ENCODE measurements at places on chromosomes 3 and 15.

- DNase-seq, result no peak
These were observed 88.5 kb upstream of the MNS1 start for GRCh38 chr15:56553486-56553885.

DNA sequence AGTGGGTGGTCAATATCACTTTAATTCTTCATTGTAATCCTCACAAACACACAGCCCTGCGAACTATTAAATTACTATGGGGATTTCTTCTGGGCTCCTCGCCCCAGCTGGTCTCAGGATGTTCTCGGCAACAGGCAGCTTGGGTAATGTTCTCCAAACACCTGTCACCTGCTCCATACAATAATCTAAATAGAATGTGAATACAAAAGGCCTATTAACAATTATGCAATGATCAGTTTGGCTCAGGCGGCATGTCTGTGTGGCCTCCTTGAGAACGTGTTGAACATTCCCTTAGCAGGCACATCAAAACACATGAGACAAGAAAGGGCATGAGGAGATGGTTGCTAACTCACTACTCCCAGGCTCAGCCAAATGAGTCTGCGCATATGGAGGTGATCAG lies 158.6 kb upstream of the KBTBD8 start:
- no peak for DNase-seq

- DNase-seq, result peak; percentile 42
These were observed 656 bp downstream of the CD47 start for GRCh38 chr3:108090049-108090700.

DNA sequence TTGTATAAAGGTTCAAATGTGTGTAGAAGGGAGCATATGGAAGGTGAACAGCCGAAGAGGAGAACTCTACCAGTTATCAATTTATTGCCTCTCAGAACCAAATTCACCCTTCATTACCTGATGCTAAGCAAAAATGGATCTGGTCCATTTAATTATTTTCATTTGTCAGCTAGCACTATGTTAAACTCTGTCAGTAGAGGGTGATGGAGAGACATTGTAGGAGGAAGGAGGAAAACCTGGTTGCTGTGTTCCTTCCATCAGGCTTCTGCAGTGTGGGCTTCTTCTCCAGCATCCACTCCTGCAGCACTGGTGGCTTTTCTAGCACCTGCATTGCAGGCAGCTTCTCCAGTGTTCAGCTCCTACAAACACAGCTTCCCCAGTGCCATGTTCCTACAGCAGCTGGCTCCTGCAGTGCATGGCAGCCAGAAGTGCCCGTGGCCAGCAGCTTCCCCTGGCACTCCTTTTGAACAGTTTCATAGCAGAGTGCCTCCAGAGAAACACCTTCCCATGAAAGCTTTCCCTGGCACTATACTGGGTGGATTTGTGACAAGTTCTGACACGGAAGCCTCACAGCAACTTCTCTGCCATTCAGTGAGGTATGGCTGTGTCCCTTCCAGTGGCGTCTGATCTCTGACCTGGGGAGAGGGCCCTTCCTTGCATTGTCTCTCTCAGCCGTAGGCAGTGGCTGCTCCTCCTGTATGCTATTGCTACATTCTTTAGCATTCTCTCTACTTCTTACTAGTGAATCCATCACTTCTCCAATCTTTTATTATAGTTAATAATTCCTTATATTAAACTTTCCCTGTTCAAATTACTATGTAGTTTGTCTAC lies 14.6 kb upstream of the IL17RD start:
- DNase-seq, result no peak

- DNase-seq, result no peak
These were observed 24.6 kb upstream of the GRIP2 start for GRCh38 chr3:14564741-14565140.

- no peak for DNase-seq
These were observed 39.4 kb downstream of the MOBP start for GRCh38 chr3:39506863-39507262.

DNA sequence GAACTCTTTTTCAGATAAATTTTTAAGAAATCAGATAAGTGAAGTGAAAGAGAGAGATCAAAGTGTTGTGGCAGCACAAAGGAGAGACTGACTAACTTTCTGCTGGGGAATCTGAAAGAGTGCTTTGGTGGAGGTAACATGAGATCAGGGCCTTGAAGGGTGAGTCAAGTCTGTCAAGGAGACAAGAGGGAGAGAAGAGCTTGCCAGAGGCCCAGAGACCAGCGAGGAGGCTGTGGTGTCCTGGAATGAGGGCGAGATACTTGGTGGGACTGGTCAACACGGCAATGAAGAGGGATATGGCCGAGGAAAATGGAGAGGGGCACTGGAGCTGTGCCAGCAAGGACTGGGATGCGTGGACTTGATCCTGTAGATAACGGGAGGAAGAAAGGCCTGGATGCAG lies 4.6 kb downstream of the TADA3 start:
- no peak for DNase-seq

- no peak for DNase-seq
These were observed 594.9 kb downstream of the NLGN1 start for GRCh38 chr3:173992416-173992815.

DNA sequence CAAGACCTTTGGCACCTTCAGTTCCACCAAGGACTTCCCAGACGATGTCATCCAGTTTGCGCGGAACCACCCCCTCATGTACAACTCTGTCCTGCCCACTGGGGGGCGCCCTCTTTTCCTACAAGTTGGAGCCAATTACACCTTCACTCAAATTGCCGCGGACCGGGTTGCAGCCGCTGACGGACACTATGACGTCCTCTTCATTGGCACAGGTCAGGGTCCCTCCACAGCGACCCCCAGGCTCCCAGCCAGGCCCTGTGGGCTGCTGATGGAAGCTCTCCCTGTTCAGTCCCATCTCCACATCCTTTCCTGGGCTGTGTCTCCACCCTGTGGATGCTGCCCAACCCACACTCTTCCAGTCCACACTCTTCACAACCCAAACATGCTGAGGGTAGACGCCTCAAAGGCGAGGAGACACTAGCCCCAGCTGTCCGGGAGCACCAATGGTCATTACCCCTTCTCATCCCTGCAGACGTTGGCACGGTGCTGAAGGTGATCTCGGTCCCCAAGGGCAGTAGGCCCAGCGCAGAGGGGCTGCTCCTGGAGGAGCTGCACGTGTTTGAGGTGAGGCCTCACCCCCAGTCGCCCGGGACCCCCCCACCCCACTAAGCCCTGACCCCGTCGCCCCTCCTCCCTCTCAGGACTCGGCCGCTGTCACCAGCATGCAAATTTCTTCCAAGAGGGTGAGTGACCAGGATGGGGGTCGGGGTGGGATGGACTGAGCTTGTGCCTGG lies 4.3 kb upstream of the LSMEM2 start:
- DNase-seq, result peak; percentile 69

GRCh38 chr3:23497156-23497555 lies 294.0 kb downstream of the UBE2E2 start:
- DNase-seq, result no peak

DNA sequence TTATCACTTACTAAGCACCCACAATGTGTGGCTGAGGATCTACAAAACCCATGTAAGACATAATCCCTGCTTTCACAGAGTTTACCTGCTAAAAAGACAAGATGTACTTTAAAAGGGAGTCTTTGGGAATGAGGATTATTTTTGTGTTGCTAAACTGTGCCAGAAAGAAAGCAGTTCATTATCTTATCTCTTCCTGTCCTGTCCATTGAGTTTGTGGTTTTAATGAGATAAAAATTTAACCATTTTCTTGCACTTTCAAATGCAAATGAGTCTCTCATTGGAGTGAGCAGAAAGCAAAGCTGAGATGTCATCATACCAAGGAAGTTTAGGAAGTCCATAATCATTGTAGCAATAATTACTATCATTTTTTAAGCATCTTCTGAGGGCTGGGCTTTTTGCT lies 231.2 kb upstream of the ADAMTS9 start:
- no peak for DNase-seq

All from CD4-positive, alpha-beta T cell treated with Interleukin-6 at 100 ng/mL for 8 hours (primary cell).